MV-4-11 (cell line): ENCODE measurements at places on chromosomes 7 and 10.

DNA sequence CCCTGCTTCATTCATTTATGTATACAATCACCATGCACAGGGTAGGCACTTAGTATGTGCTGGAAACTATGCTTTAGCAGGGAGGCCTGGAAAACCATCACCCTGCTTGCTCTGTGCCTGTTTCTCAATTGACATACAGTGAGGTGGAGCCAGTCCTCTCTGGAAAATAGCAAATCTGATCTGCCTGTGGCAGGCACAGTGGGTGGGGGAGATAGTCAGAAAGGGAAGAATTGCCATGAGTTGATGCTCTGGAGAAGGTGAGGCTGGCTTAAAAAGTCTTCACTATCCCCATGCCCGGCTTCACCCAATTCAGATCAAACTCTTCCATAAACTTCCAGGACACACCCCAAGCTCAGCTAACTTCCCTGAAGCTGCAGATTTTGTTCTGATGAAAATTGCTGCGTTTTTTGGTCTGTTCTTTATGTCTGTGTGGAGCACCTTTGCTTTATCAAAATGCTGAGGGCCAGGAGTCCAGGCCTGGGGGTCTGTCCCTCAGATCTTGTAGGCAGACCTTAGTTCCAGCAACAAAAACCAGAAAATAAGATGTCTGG is 84.8 kb downstream of the ANK3 start:
- no peak for DNase-seq

- no peak for DNase-seq
Measured at GRCh38 chr7:149846021-149846420, 7.8 kb downstream of the ZNF862 start.

DNA sequence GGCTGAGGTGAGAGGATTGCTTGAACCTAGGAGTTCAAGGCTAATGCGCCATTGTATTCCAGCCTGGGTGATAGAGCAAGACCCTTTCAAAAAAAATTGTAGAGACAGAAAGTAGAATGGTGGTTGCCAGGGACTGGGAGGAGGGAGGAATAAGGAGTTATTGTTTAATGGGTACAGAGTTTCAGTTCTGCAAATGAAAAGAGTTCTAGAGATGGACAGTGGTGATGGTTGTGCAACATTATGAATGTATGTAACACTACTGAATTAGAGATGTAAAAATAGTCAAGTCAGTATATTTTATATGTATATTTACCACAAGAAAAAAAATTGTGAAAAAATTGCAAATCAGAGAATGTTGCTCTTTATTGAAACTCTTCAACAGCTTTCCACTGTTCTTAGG is 266.5 kb upstream of the NPY start:
- DNase-seq = peak; percentile 92

DNA sequence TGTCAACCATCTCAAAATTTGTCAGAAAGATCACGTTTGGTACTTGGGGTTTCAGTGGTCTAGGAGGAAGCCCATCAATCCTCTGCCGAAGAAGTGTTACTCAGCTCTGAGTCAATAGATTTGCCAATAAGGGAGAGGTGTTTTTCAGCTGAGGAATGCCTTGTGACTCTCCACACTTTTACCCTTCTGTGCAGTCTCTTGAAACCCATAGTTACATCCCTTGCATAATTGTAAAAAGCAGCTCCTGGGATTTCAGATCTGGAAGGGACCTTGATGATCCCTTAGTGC is 47.5 kb downstream of the INSYN2A start:
- DNase-seq = peak; percentile 78

- no peak for DNase-seq
Measured at GRCh38 chr10:72049969-72050781, 38.2 kb downstream of the SPOCK2 start.

DNA sequence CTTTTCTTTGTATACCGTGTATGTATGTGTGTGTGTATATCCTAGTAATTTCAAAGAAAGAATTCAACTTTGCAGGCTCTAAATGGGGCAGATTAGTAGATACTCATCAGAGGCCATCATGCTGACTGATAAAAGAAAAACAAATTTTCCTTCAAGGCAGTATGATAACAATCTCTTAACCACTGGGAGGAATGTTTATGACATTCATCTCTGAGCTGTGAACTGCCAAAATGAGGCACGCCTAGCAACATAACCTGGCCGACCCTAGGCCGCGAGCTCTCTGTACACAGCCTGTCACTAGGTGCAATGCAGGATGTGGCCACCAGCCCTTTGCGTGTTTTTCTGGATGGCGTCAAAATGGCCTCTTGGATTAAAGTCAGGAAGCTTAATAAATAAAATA is 343.7 kb upstream of the GALNT17 start:
- DNase-seq = no peak

- DNase-seq = no peak
Measured at GRCh38 chr7:132516042-132516840, 60.0 kb downstream of the PLXNA4 start.

GRCh38 chr7:50667789-50668226 is 102.6 kb upstream of the DDC start:
- DNase-seq = no peak

DNA sequence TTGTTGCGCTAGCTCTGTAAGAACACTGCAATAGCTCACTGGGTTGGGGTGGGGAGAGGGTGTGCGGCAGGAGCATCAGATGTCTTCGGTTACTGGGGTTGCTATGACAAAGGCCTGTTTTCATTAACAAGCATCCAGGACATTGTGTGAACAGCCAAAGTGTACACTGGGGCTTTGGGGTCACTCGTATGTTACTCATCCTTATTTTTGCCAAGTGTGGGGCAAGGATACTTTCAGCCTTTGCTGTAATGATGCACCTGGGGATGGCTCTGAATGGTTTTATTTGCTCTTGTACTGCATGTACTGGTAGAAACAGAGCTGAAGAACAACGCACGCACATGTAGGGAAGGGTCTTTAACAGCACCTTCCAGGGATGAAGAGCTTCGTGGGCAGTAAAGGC is 73.0 kb upstream of the AFAP1L2 start:
- no peak for DNase-seq

GRCh38 chr7:150465414-150465813 is 15.0 kb downstream of the GIMAP8 start:
- DNase-seq = no peak

GRCh38 chr7:158783595-158783994 is 45.7 kb downstream of the ESYT2 start:
- DNase-seq = no peak

DNA sequence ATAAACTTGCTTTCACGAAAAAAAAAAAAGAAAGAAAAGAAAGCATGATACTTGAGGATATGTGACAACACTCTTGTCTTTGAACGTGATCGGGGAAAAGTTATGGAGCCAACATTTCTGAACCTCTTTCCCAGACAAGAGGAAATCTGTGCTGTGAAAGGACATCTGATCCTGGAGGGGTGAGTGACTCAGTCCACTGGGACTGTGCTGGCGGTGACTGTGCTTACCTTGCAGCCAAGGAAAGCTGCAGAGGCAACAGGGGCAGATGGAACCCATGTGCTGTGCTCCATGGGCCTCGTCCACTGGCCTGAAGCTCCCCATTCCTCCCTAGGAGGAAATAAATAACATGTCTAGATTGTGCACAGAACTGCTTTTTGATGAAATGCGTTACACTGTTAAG is 116.5 kb upstream of the RAB11FIP2 start:
- DNase-seq = no peak

DNA sequence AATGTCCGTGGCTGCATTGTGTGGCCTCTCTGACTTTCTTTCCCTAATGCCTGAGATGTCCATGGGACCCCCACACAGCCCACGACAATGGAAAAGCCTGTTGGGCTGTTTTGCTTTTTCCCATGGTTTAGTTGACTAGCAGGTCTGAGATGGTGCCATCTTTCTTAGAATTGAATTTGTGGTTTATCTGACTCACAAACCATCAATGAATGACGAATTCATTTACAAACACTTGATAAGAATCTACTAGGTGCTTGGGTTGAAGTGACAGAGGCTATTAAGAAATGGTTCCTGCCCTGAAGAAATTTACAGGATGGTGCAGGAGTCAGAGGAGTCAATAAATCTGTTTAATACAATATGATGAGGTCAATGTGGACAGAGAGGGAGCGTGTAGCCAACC is 75.4 kb downstream of the OTUD1 start:
- DNase-seq = no peak

DNA sequence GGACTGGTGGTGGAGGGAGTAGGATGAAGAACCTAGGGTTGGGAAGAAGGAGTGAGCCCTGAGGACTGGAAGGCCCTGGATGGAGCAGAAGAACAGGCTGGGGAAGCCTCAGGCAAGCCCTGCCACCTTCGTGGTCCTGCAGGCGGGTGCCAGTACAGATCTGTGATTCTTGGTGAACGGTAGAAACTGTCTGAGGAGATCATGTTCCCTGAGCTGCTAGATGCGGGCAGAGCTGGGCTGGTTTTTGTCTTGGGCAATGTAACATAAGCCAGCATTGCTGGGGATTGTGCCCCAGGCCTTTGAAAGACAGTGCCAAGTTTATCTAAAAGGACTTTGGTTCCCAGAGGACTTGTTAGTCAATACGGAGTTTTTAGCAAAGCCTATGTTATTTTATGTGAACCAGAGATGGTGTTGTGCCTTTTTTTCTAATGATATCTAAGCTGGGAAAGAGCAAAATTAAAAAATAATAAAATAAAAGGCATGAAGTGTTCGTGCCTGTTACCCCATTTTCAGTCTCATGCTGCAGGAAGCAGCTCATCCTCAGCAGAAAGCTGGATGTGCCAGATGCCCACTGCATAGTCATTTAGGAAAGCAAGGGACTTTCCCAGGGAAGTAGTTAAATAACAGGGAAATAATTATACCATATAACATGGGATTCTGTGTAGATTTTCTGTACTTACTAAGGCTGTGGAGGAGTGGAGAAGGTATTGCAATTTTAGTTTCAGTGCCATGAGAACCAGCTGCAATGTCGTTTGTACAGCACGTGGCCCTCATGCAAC is 24.4 kb upstream of the FIGNL1 start:
- no peak for DNase-seq

DNA sequence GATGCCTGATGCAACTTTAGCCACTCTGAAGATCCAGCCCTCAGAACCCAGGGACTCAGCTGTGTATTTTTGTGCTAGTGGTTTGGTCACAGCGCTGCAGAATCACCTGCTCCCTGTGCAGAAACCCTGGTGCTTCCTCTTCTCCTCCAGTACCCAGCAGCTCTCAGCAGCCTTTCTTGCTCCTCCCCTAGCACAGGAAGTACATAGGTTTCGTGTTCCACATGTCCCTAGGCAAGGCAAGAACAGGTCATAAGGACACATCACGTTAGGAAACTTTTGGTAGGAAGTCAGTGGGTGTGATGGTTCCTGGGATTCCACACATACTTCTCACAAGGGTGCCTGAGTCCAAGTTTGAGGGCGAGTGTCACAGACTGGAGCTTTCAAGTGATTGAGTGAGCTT is 167.9 kb upstream of the PRSS1 start:
- peak; percentile 86 for DNase-seq

GRCh38 chr10:126670056-126670894 is at the start of gene C10orf90:
TSS of gene C10orf90 (minus strand) at chr10:126670693. CDS start at chr10:126670480, 213 bp downstream.
- no peak for DNase-seq

GRCh38 chr10:132467464-132468149 is 70.0 kb upstream of the INPP5A start:
- no peak for DNase-seq

- DNase-seq = no peak
Measured at GRCh38 chr10:95377950-95378349, 87.1 kb upstream of the PDLIM1 start.

GRCh38 chr7:21771906-21772610 is 173.6 kb downstream of the CDCA7L start:
- no peak for DNase-seq

DNA sequence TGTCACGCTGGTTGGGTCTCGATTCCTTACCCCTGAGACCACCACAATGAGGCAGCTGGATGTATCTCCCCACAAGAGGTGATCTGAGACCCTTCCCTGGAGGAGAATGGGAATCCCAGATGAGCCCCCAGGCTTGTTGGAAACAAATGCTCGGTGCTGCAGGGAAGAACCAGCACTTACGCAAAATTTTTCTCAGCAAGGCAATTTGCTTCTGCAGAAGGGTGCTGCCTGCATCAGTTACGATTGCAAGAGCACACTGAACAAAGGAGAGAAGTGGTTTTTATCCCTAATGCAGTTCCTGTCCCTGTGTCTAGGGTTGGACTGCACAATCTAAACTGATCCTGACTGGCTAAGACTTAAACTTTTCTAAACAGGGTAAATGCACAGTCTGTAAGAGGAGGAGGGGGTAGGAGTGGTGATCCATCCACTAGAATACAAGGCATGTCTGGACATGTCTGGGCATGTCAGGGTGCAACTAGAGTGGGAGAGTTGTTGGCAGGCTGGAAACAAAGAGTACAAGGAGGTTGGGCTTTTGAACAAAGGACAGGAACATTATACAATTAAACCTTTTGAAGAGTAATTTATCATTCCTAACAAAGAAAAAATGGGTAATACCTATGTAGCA is 114.9 kb upstream of the FAM3C start:
- DNase-seq = no peak

DNA sequence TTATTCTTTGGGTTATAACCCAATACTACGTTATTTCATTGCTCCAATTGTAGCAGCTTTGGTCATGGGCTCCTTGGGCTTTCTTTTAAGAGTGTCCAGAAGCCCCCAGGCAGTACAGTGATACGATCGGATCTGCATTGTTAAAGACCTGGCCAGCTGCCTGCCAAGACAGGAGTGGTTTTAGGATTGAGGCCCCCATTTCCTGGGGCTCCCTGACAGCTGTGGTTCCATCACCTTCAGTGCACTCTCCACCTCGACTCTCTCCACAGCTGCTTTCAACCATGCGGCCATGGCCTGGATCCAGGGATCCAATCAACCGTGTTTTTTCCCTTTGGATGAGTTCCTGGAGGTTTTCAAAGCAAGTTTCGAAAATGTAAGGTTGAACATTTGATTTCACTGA is 123.4 kb upstream of the BTBD16 start:
- DNase-seq = no peak

- no peak for DNase-seq
Measured at GRCh38 chr7:54697659-54698186, 61.3 kb downstream of the SEC61G start.

- DNase-seq = peak; percentile 20
Measured at GRCh38 chr10:59181668-59182067, 5.2 kb downstream of the PHYHIPL start.

GRCh38 chr7:55873765-55874164 is 11.2 kb upstream of the SEPTIN14 start:
- DNase-seq = no peak

GRCh38 chr7:18338910-18339523 is 156.5 kb upstream of the HDAC9 start:
- DNase-seq = peak; percentile 81

DNA sequence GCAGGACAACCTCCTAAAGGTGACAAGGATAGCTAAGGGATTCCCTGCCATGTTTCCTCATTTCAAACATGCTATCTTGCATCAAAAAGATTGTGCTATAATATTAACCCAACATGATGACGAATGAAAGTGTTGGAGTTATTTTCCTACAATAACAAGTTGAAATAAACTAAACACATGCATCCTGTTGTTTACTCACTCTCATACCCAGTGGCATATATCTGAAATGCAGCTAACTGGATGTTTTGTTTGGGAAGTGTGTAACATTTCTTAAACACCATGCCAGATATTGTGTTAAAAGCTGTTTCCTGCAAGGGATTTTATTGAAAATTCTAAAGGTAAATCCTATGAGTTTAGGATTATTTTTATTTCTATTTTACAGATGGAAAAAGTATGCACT is 139.6 kb downstream of the TFPI2 start:
- DNase-seq = no peak

- peak; percentile 87 for DNase-seq
Measured at GRCh38 chr10:78045237-78045636, 11.6 kb downstream of the RPS24 start.
